ENCODE measurements at places on chromosomes 6 and 20.

- no peak for DNase-seq
Observed at GRCh38 chr6:12749531-12750379, 33.2 kb downstream of the PHACTR1 start.

DNA sequence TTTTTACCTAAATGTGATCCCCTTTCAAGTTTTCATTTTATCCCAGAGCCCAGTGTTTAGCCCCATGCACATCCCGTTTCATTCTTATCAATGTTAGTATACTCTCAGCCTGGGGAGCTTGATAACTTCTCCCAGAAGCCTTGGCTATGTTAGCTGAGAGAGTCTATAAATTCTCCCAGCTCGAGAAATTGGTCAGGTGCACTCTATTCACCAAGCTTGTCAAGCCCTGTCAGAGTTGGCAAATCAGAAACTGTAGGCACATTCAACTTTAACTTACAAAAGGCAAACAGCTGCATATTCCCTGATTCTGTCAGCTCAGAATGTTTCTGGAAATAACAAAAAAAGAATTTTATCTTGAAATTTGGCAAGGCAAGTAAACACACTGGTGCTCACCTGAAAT lies 62.2 kb upstream of the IMPG1 start:
- DNase-seq: no peak

DNA sequence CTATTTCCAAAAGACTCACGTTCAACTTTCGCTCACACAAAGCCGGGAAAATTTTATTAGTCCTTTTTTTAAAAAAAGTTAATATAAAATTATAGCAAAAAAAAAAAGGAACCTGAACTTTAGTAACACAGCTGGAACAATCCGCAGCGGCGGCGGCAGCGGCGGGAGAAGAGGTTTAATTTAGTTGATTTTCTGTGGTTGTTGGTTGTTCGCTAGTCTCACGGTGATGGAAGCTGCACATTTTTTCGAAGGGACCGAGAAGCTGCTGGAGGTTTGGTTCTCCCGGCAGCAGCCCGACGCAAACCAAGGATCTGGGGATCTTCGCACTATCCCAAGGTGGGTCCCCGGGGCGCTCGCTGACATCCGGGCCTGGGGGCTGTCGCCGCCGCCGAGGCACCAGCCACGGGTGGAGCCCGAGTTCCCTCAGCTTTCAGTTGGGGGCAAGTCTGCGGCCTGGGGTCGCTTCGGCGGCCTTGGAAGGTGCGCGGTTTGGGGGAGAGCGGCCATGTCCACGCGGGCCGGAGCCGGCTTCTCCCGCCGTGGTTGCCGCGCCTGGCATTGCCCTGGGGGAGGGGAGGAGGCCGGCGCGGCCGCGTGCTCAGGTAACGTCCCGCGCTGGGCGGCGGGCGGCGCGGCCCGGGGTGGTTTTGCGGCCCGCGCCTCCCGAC lies 429 bp downstream of the AMD1 start:
- peak; percentile 23 for DNase-seq

- DNase-seq: no peak
Observed at GRCh38 chr6:139474145-139475108, 100.0 kb upstream of the CITED2 start.

DNA sequence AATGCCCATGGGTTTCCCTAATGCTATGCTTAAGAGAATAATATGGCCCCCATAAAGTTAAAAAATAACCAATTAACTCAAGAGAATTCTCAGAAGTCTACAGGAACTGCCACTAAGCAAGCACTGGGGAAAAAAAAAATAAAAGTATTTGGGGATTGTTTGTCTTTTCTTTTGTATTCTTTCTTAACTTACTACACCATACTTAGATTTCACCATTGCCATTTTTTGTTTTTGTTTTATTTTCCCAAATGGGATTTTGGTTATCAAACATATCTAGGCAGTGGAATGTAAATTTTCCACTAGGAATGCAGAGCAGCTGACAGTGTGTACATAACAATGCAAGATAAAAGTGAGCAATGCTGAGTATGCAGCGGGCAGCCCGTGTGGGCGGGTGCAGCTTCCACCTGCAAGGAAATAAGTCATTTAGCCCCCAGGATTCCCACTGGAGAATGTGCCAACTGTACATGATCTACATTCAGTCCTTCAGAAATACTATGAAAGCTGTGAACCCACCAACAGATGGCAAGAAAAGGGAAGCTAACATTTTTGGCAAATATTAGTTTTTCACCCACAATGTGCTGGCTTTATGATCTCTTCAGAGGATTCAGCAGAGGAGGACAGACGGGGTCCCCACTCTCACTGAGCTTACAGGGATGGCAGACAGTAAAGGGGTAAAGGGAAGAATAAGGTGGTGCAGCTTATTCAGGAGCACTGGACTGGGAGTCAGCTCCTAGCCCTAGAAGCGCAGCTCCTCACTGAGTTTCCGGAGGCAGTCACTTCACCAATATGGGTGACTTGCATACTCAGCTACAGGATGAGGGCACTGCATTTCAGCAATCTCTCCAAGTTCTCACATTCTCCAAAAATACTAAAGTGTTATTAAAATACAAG lies 44.4 kb downstream of the DCDC2 start:
- DNase-seq: peak; percentile 98

DNA sequence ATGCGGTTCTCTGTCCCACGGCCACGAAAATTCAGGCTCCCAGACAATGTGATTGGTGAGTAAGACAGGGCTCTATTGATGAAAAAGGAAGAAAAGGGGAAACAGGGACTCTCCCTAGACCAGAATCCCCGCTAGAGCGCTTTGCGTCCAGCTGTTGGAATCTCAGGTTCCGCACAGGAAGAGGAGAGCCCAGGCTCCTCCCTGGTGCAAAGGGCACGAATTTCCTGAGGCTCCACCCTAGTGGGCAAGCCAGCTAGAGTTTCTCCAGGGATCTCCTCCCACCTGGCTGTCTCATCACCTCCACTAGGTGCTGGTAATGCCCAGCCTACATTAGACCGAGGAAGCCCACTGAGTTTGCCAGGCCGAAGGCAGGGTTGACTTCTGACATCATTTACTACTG lies 135.9 kb upstream of the SOX4 start:
- DNase-seq: no peak

DNA sequence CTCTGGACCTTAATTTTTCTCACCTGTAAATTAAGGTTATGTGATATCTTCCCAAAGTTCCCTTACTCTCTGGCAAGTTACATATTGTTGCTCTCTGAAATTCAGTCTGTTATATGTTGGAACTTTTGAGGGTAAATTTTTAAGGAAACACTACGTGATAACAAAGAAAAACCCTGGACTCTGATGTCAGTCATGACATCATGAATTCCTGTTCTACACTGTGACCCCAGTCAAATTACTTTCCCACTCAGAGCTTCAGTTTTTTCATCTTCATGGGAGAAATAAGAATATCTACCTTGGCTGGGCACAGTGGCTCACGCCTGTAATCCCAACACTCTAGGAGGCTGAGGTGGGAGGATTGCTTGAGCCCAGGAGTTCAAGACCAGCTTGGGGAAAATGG lies 164.6 kb upstream of the RALGAPA2 start:
- DNase-seq: no peak

DNA sequence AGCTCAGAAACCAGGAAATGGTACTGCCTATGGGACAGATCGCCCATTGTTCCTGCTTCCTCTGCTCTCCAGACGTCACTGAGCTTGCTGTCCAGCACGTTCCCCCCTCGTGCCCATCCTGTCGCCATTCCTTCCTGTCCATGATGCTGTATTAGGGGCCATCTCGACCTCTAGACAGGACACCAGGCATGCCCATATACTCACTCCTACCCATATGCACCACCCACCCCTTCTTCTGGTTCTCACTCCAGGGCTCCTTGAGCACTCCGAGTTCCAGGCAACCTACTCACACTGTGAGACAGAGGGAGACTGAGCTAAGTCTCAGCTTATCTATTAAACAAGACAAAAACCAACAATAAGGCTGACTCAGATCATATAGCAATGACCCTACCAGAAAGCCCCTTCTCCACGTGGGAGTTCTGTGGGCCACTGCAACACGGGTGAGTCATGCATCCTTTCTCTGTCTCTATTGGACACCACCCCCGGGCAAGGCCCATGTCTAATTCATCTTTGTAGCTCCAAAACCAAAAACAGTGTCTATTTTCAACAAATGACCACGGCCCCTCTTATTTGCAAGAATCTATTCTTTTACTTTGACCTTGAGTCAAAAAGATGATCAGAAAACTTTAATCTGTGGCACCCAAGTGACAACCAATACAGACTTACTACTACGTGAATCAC lies 65.7 kb downstream of the PSMG4 start:
- peak; percentile 17 for DNase-seq

- DNase-seq: no peak
Observed at GRCh38 chr6:13484138-13484708, 3.2 kb downstream of the GFOD1 start.

DNA sequence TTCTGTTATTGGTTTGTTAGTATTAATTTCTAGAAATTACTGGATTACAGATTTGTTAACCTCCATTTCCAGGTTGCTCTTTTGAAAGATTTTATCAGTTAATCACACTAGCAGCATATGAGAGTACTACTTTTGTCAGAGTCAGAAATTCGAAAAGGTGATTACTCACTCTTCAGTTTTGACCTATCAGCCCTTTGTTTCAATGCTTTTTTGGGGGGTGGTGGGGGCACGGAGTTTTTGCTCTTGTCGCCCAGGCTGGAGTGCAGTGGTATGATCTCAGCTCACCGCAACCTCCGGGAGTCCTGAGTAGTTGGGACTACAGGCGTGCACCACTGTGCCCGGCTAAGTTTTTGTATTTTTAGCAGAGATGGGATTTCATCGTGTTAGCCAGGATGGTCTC lies 149.2 kb downstream of the JARID2 start:
- DNase-seq: no peak

- no peak for DNase-seq
Observed at GRCh38 chr6:45447716-45448115, 70.0 kb upstream of the SUPT3H start.

GRCh38 chr20:48723308-48724264 lies 104.2 kb downstream of the PREX1 start:
- DNase-seq: no peak

GRCh38 chr6:166691746-166692145 lies 64.7 kb upstream of the RPS6KA2 start:
- no peak for DNase-seq

DNA sequence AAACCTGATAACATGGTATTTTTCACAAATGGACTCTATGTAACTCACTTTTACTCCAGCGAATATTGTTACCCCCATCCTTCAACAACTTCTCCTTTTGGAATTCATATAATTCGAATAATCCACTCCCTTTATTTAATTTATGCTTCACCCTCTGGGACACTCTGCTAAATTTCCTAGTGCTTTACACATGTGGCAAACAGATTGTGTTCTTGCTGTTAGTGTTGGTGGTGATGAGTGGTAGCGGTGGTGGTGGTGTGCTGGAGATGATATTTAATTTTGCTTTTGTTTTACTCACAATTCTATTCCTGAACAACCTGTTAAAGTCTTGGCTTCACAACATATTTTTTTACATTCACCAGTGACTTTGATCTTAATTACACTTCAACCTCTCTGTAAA lies 32.8 kb downstream of the HTR1B start:
- DNase-seq: no peak

DNA sequence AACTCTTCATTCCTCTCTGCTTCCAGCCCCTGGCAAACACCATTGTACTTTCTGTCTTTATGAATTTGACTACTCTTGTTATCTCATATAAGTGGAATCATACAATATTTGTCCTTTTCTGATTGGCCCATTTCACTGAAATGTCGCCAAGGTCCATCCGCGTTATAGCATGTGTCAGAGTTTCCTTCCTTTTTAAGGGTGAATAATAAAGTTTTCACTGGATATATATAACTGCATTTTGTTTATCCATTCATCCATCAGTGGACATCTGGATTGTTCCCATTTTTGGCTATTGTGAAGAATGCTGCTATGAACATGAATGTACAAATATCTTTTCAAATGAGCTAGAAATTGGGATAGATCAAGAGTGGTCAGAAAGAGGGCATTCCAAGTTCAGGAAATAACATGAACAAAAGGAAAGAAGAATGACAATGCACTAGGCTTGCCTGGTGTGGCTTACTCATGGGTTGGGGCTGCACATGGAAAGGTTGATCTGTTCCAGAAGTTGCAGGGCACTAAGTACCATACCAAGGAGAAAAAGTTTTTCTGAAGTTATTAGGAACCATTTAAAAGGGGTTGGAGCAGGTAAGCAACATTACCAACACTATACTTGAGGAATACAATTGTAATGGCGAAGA lies 10.0 kb upstream of the L3MBTL3 start:
- DNase-seq: no peak

DNA sequence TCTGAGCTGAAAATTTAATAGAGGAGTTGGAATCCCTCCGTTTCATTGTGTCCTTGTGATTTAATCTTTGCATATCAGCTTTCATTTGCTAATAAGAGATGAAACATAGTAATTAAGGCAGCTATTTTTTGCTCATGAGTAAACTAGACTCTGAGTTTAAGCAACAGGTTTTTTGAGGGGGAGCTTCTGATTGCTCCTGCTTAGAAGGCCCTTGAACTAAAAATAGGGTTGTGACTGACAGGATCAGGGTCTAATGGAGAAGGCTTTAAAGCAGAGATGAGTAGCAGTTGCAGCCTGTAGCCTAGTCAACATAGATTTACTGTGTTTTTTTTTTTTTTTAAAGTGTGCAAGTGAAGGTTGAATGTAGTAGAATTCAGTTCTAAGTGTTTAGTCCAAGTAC lies 17.4 kb downstream of the HSF2 start:
- no peak for DNase-seq

- DNase-seq: no peak
Observed at GRCh38 chr6:254016-254415, 38.3 kb upstream of the DUSP22 start.

- no peak for DNase-seq
Observed at GRCh38 chr6:156383059-156383458, 394.1 kb upstream of the ARID1B start.

GRCh38 chr20:36591854-36592641 lies 13.5 kb upstream of the RAB5IF start:
- DNase-seq: no peak

- DNase-seq: no peak
Observed at GRCh38 chr6:5315881-5316280, 54.6 kb downstream of the FARS2 start.

GRCh38 chr20:9978397-9979004 lies 56.3 kb upstream of the ANKEF1 start:
- peak; percentile 47 for DNase-seq

GRCh38 chr6:72595812-72596211 lies 26.1 kb upstream of the KCNQ5 start:
- no peak for DNase-seq

GRCh38 chr6:12064131-12064530 lies 52.0 kb downstream of the HIVEP1 start:
- DNase-seq: no peak

Data from HS-27A (cell line).